ENCODE measurements at places on chromosomes 12 and 14. TPM values are rescaled to one million over a fixed set of nuclear protein-coding genes. Genes with fewer than 3 reads are reported as not detected.

GRCh38 chr14:77071938-77072388 lies 26.1 kb upstream of the CIPC start:
- peak; percentile 82 for DNase-seq
- peak overlapping the region; percentile 52 for H3K27ac ChIP-seq
- no peaks in the 10 kb centered on the region for H3K27me3 ChIP-seq
- no peak overlapping the region for H3K4me3 ChIP-seq
- no peaks in the 10 kb centered on the region for H3K36me3 ChIP-seq

GRCh38 chr12:5464096-5464495 lies 32.2 kb downstream of the NTF3 start:
- no peaks in the 10 kb centered on the region for H3K4me1 ChIP-seq
- no peak for DNase-seq
- H3K36me3 ChIP-seq: no peaks in the 10 kb centered on the region

GRCh38 chr14:55126034-55126433 lies 3.0 kb upstream of the LGALS3 start:
- peaks cover 80% of the 10 kb centered on the region for H3K4me1 ChIP-seq
- H3K4me3 ChIP-seq: no peak overlapping the region
- no peaks in the 10 kb centered on the region for H3K36me3 ChIP-seq
- H3K27ac ChIP-seq: peak overlapping the region; percentile 54

The HOXC6 gene
- 5.7 TPM for total RNA-seq

DNA sequence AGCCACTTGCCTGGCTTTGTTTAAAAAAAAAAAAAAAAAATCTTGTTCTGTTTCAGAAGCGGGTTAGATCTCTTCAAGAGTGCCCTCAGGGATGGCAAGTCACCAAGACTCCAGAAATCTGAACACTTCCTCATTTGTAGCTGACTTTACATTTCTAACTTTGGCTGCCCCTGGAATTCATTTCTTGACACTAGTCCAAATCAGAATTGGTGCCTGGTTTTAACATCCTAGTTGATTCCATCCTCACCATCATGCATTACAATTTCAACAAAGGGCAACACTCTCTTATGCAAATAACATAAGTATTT lies 295.5 kb downstream of the RMST start:
- H3K4me1 ChIP-seq: no peaks in the 10 kb centered on the region
- no peak overlapping the region for H3K4me3 ChIP-seq
- H3K27me3 ChIP-seq: peaks cover 5% of the 10 kb centered on the region
- no peaks in the 10 kb centered on the region for H3K36me3 ChIP-seq

DNA sequence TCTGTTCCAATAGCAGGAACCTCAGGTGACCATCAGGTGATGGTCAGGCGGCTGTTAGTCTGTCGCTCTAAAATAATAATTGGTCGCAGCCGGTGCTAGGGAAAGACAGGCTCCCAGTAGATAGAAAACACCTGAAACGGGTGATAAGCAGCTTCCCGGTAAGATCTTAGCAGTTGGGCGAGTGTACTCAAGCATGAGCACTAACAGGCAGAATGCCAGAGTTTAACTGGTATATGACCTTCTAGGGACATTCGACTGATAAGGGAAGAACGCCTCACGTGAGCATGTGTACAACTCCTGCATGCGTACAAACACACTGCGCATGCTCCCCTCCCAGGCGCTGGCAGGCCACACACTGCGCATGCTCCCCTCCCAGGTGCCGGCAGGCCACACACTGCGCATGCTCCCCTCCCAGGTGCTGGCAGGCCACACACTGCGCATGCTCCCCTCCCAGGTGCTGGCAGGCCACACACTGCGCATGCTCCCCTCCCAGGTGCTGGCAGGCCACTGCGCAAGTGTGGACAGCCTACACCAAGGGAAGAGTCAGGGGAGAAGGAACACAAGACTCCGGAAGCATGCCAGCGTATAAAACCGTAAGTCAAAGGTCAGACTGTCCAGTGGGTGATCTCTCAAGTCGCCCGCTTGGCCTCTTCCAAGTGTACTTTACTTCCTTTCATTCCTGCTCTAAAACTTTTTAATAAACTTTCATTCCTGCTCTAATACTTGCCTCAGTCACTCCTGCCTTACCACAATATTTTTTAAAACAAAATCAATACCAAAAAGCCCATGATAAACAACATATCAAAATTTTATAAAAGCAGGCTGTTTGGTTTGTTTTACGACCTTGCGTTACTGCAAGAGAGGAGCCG lies 24.5 kb downstream of the GPRC5D start:
- H3K27ac ChIP-seq: peak overlapping the region; percentile 32
- no peaks in the 10 kb centered on the region for H3K36me3 ChIP-seq
- H3K4me1 ChIP-seq: no peaks in the 10 kb centered on the region
- DNase-seq: peak; percentile 94

The SERPINA9 gene
- total RNA-seq: not detected

DNA sequence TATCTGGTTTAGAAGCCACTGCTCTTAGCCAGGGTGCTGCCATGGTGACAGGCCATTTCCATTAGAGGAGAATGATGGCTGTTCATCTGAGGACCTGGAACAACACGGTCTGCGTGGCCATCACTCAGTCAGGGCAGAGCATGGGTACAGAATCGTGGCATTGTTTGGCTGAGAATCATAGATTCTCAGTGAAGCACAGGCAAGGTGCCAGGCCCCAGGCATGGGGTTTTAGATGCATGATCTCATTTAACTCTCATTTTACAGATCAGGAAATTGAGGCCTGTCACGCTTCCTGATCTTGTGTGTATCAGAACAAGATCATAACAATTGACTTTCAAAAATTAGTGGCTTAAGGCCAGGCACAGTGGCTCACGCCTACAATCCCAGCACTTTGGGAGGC lies 26.8 kb upstream of the IRF2BPL start:
- H3K27me3 ChIP-seq: no peaks in the 10 kb centered on the region
- no peak overlapping the region for H3K4me3 ChIP-seq
- no peak overlapping the region for H3K27ac ChIP-seq
- DNase-seq: no peak
- peaks cover 24% of the 10 kb centered on the region for H3K4me1 ChIP-seq
- H3K36me3 ChIP-seq: no peaks in the 10 kb centered on the region

DNA sequence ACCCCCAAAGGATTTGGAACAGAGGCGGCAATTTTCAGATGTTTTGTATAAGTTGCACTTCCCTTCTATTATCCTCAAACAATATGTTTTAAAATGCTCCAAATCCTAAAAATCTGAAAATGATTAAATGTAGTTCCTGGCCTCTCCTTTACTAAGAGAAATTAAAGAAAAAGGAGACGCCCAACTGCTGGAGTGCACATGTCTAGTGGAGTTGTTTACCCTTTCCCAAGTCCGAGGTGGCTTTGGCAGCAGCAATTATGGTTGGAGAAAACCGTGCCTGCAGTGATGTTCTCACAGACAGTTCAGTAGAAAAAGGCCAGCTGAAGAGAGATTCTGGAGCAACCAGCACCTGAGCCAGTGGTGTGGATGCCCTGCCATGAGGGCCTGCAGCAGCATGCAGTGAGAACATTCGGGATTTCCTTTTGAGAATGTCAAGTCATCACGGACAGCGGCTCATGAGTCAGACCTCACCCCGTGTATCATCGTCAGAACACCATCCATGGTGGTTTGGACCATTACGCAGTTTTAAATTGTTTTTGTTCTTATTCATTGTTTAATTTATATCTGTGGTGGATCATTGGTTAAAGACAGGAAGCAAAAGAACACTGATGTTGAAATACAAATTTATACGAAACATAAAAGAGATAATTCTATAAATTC lies 179.0 kb upstream of the KRR1 start:
- no peaks in the 10 kb centered on the region for H3K4me1 ChIP-seq
- no peak overlapping the region for H3K27ac ChIP-seq
- H3K27me3 ChIP-seq: no peaks in the 10 kb centered on the region
- no peak for DNase-seq

The FSCB gene
- not detected for total RNA-seq

Data from PC-9 (cell line).